ENCODE measurements at places on chromosomes 13 and 19. TPM values are rescaled to one million over a fixed set of nuclear protein-coding genes. Genes with fewer than 3 reads are reported as not detected.

CGB3 gene
- not detected for total RNA-seq

ZNF554 gene
- total RNA-seq, result 10.1 TPM

ITGBL1 gene
- total RNA-seq, result not detected

SUGP2 gene
- total RNA-seq, result 123 TPM

PPP1R15A gene
- total RNA-seq, result 19.1 TPM

ZNF888 gene
- total RNA-seq, result 8.9 TPM

PEPD gene
- total RNA-seq, result 55.1 TPM

ZNF230 gene
- 4.7 TPM for total RNA-seq

LILRA5 gene
- total RNA-seq, result not detected

C13orf42 gene
- total RNA-seq, result 0.96 TPM

GRCh38 chr13:41352935-41353840 lies 42.1 kb downstream of the NAA16 start:
- no peak overlapping the region for H3K4me3 ChIP-seq
- no peaks in the 10 kb centered on the region for H3K27me3 ChIP-seq
- H3K36me3 ChIP-seq, result peaks cover 6% of the 10 kb centered on the region
- peak; percentile 37 for DNase-seq

DNA sequence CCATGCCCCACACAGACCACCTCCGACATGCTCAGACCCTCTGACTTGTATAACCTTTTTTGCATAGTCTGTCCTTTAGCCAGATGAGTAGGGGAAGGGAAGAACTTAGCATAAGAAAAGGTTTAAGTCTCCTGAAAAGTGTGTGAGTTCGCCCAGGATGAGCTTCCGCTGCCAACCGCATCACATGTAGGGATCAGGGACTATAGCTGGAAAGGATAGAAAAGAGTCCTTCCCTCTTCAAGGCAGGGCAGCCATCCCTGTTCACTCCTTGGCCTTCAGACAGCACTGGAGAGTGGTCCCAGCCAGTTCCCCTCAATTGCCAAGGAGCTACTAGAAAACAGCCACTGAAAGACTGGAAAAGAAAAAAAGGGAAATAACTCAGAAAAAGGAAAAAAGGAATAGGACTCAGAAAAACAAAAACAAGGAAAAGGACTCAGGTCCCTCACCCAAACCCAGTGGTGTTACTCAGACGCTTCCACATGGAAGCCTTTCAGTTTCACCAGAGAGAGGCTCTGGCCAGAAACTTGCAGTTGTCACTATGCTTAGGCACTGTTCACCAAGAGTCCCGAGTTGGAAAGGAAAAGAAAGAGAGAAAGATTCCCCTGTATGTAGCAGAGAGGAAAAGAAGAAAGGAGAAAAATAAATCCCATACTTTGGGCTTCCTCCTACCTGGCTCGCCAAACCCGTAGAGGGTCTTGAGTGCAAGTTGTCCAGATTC lies 5.6 kb upstream of the TM9SF2 start:
- H3K4me3 ChIP-seq, result no peak overlapping the region
- no peak for DNase-seq

DNA sequence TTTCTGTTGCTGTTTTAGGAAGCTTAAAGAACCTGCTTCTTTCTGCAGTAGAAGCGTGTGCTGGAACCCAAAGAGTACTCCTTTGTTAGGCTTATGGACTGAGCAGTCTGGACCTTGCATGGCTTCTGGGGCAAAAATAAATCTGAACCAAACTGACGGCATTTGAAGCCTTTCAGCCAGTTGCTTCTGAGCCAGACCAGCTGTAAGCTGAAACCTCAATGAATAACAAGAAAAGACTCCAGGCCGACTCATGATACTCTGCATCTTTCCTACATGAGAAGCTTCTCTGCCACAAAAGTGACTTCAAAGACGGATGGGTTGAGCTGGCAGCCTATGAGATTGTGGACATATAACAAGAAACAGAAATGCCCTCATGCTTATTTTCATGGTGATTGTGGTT lies 103.1 kb downstream of the TNFRSF19 start:
- no peaks in the 10 kb centered on the region for H3K36me3 ChIP-seq
- DNase-seq, result no peak
- no peak overlapping the region for H3K27ac ChIP-seq
- peaks cover 6% of the 10 kb centered on the region for H3K4me1 ChIP-seq
- H3K4me3 ChIP-seq, result no peak overlapping the region

- no peak overlapping the region for H3K27ac ChIP-seq
- no peaks in the 10 kb centered on the region for H3K36me3 ChIP-seq
- H3K4me3 ChIP-seq, result no peak overlapping the region
- H3K27me3 ChIP-seq, result no peaks in the 10 kb centered on the region
These were observed 23.6 kb downstream of the TUBA3C start for GRCh38 chr13:19158006-19158405.

DNA sequence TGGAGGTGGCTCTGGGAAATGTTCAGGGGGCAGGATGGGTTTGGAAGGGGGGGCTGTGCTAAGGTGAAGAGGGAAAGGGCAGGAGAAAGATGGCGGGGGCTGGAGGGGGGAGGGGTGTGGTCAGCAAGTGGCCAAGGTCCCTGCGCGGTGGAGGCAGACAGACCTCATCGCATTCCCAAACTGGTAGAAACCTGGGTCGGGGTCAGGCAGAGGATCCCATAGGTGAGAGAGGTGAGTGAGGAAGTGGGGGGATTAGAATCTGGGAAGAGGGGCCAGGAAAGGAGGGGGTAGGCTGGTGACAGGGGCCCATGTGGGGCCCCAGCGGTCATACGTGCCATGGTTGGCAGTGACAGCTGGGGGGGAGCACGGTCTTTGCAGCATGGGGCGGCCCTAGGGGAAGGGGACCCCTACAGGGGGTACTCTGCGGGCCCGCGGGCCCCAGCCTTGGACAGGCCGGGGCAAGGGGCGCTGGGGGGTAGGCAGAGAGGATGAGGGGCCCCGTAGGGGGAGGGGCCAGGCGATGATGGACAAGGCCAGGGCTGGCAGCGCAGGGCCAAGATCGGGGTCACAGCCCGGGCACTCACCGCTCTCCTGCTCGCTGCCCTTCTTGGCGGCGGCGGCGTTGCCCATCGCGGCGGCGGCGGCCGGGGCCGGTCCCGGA lies 514 bp downstream of the PRKACA start:
- no peaks in the 10 kb centered on the region for H3K36me3 ChIP-seq
- H3K27me3 ChIP-seq, result no peaks in the 10 kb centered on the region

DNA sequence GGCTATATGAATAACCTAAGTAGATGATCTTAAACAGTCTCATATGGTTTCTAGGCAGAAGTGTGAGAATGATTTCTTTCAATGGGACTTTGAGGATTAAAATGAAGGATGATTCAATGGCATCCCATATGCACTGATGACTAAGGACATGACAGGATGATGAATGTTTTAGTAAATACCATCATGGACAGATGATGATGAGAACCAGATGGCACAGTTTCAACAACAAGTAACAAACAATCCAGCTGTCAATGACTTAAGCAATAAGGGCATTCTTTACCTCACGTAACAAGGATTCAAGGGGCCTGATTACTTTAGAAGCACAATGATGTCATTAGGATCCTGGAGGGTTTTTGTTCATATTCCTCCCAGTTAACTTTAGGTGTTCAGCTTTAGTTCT lies 2678.4 kb downstream of the PCDH9 start:
- H3K36me3 ChIP-seq, result no peaks in the 10 kb centered on the region
- no peak overlapping the region for H3K27ac ChIP-seq
- no peak overlapping the region for H3K4me3 ChIP-seq
- H3K4me1 ChIP-seq, result no peaks in the 10 kb centered on the region
- no peaks in the 10 kb centered on the region for H3K27me3 ChIP-seq
- DNase-seq, result no peak

GRCh38 chr13:36339600-36340155 lies 6.5 kb downstream of the SPART start:
- H3K4me1 ChIP-seq, result peaks cover 13% of the 10 kb centered on the region
- no peaks in the 10 kb centered on the region for H3K36me3 ChIP-seq
- H3K27ac ChIP-seq, result no peak overlapping the region
- no peak for DNase-seq
- peaks cover 7% of the 10 kb centered on the region for H3K27me3 ChIP-seq

DNA sequence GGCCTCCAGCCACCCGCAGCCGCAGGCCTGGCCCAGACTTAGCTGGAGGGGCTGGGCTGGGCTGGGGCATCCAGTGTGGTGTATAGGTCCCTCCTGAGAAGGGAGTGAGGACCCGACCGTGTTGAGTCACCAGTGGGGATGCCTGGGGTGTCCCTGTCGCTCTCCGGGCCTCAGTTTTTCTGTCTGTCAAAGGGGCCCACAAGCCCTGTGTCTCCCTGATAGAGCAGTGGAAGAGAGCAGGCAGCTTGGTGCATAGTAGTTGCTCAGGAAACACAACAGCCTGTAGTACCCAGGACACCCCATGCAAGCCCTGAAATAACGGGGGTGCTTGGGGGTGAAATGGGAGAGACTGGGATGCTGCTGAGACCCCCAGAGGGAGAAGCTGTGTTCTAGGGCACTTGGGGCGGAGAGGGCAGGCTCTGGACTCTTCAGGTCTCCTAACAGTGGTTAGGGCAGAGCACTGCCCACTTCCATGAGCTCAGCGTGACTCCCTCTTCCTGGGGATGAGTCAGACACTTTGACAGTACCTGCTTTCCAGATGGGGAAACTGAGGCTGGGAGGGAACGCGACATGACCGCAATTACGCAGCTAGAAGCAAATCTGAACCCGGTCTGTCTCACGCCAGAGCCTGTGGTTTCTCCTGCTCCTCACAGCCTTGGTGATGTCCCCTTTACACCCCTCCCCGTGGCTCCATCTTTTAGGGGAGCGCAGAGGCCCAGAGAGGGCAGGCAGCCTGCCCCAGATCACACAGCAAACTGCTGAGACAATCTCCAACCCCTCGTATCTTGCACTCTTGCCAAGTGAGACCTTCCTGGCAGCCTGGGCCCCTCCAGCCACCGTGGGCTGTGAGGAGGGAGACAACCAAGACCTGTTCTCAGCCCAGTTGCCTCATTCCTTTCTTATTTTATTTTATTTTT lies 692 bp downstream of the SULT2B1 start:
- no peak overlapping the region for H3K27ac ChIP-seq
- no peaks in the 10 kb centered on the region for H3K27me3 ChIP-seq
- no peak for DNase-seq

- no peaks in the 10 kb centered on the region for H3K36me3 ChIP-seq
- no peak overlapping the region for H3K27ac ChIP-seq
- H3K4me3 ChIP-seq, result no peak overlapping the region
- H3K27me3 ChIP-seq, result no peaks in the 10 kb centered on the region
- H3K4me1 ChIP-seq, result peaks cover 6% of the 10 kb centered on the region
These were observed 116.7 kb downstream of the SOX1 start for GRCh38 chr13:112183532-112184090.

DNA sequence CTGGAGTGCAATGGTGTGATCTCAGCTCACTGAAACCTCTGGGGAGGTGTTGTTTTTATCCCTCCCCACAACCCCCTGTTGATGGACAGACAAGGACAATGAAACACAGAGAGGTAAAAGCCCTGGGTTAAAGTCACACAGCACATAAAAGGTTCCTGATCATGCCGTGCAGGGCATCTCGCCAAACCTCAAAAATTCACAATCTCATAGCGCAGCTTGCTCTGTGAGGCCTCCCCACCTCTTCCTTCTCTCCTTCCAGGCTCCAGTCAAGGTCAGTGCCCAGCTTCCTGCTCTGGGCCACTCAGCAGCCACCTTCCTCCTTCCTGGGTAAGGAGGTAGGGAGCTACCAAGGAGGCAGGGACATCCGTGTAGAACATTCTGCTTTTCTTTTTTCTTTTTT lies 2.3 kb downstream of the FUT2 start:
- H3K4me3 ChIP-seq, result no peak overlapping the region
- DNase-seq, result no peak
- H3K36me3 ChIP-seq, result no peaks in the 10 kb centered on the region
- peaks cover 17% of the 10 kb centered on the region for H3K27me3 ChIP-seq
- H3K27ac ChIP-seq, result no peak overlapping the region

DNA sequence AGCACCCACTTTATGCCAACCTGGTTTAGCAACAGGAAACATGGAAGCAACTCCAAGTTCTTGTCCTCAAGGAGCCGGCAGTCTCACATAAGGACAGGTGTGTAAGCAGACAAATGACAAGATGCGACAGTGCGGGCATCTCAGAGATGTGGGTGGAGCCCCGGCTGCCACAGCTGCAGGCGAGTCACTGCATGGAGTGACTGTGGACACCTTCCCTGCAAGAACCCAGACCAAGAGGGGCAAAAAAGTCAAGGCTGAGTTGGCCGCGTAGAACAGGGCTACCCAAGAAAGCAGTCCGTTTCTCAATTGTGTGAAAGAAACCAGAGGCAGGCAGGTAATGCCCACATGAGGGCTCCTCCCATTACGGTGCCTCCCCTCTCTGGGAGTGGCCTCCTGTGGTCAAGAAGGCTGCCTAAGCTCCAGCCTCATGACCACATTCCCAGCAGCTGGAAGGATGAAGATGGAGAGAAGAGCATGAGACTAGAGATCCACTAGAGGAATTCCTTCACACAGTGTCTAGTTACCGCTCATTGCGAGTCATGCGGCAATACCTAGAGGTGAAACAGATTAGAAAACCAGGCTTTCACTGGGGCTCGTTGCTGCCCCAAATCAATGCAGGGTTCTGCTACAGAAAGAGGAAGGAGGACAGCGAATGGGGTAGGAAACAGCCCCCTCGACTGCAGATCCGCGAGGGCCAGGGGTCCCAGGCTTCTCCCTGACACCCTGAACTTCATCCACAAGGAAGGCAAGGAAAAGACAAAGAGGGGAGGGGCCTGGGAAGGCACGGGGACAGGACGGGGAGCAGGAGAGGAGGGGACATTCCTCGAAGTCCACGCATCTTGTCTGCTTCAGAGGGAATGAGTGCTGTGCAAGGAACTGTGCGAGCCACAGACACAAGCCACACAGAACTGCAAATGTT lies 80.2 kb downstream of the SPACA7 start:
- no peak overlapping the region for H3K4me3 ChIP-seq
- no peak for DNase-seq
- no peaks in the 10 kb centered on the region for H3K4me1 ChIP-seq
- H3K27me3 ChIP-seq, result no peaks in the 10 kb centered on the region
- no peaks in the 10 kb centered on the region for H3K36me3 ChIP-seq
- no peak overlapping the region for H3K27ac ChIP-seq

DNA sequence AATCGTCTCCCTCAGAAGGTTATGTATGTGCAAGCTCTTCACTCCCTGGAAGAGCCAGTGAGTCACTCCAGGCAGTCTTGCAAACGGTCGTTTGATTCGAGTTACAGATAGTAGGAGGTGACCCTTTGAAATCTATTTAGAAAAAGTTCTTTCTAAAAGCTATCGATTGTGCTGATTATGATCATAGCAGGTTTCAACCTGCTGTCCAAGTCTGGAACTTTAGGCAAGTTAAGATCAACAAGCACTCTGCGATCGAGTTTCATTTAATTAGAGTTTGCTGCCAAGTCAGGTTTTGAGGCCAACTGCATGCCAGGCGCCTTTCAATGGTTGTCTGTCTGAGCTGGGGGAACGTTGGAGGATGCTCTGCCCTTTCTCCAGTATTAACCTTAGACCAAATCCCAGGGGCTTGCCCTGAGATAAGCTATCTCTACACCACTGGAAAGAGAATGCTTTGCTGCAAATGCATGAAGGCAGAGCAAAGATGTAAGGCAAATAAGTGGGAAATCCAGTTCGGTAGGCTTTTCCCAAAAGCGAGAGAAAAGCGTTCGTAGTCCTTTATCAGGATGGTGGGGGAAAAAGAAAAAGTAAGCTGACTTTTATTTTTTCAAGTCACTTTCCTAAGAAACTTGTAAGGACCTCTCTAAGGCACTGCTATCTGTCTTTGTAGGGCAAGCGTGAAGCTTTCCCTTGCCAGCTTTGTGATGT lies 287.5 kb downstream of the ATP8A2 start:
- no peak for DNase-seq
- no peaks in the 10 kb centered on the region for H3K27me3 ChIP-seq
- no peak overlapping the region for H3K4me3 ChIP-seq
- H3K27ac ChIP-seq, result no peak overlapping the region
- no peaks in the 10 kb centered on the region for H3K36me3 ChIP-seq
- peaks cover 7% of the 10 kb centered on the region for H3K4me1 ChIP-seq

- DNase-seq, result peak; percentile 51
- H3K36me3 ChIP-seq, result no peaks in the 10 kb centered on the region
- no peak overlapping the region for H3K27ac ChIP-seq
- peak overlapping the region; percentile 67 for H3K4me3 ChIP-seq
These were observed 32.4 kb downstream of the GJA3 start for GRCh38 chr13:20128459-20128931.
